ENCODE measurements at places on chromosomes 13 and 19. TPM values are rescaled to one million over a fixed set of nuclear protein-coding genes. Genes with fewer than 3 reads are reported as not detected.

DNA sequence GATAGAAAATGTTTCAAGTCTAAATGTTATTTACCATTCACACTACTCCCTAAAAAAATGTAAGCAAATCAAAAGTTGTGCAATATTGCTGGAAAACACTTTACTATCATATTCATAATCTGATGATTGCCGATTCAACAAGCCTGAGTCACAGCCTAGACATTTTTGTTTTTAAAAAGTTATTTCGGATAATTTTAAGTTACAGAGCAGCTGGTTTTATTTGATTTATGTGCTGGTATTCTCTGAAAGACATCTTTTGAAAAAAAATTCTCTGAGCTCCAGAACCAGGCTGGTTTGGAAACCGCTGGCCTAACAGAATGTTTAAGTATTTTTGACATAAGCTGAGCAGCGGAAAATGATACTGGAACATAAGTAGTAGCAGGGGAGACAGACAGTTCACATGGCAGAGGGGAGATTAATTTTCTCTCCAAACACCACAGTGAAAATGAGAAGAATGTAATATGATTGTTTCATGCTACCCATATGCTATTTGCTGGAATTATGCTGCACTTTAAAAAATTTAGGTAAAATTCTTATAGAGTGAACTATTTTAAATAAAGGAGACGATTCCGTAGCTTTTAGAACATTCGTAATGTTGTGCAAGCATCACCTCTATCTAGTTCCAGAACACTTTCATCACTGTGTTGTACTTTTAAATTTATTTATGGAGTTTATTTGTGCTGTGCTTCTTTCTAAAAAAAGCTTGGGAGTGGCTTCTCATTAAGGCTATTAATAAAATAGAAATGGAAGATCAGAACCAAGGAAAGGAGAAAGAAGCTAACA lies 36.1 kb downstream of the TBC1D4 start:
- H3K27ac ChIP-seq: no peak overlapping the region
- no peak for DNase-seq
- peaks cover 10% of the 10 kb centered on the region for H3K27me3 ChIP-seq
- H3K4me3 ChIP-seq: no peak overlapping the region
- H3K36me3 ChIP-seq: no peaks in the 10 kb centered on the region
- peaks cover 1% of the 10 kb centered on the region for H3K4me1 ChIP-seq

DNA sequence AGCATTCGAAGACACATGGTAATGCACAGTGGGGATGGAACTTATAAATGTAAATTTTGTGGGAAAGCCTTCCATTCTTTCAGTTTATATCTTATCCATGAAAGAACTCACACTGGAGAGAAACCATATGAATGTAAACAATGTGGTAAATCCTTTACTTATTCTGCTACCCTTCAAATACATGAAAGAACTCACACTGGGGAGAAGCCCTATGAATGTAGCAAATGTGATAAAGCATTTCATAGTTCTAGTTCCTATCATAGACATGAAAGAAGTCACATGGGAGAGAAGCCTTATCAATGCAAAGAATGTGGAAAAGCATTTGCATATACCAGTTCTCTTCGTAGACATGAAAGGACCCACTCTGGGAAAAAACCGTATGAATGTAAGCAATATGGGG lies 16.2 kb upstream of the ZNF763 start:
- no peak overlapping the region for H3K4me3 ChIP-seq
- no peak for DNase-seq
- H3K27ac ChIP-seq: no peak overlapping the region
- no peaks in the 10 kb centered on the region for H3K4me1 ChIP-seq
- H3K27me3 ChIP-seq: no peaks in the 10 kb centered on the region
- H3K36me3 ChIP-seq: peaks cover 94% of the 10 kb centered on the region

GRCh38 chr19:12085074-12085818 lies 20.7 kb downstream of the ZNF844 start:
- peaks cover 2% of the 10 kb centered on the region for H3K4me1 ChIP-seq
- no peak for DNase-seq
- no peak overlapping the region for H3K4me3 ChIP-seq
- no peak overlapping the region for H3K27ac ChIP-seq

GRCh38 chr13:112679381-112679780 lies 10.5 kb upstream of the ATP11A start:
- no peaks in the 10 kb centered on the region for H3K4me1 ChIP-seq
- H3K27ac ChIP-seq: no peak overlapping the region
- no peak overlapping the region for H3K4me3 ChIP-seq
- DNase-seq: no peak
- H3K27me3 ChIP-seq: peaks cover 14% of the 10 kb centered on the region

DNA sequence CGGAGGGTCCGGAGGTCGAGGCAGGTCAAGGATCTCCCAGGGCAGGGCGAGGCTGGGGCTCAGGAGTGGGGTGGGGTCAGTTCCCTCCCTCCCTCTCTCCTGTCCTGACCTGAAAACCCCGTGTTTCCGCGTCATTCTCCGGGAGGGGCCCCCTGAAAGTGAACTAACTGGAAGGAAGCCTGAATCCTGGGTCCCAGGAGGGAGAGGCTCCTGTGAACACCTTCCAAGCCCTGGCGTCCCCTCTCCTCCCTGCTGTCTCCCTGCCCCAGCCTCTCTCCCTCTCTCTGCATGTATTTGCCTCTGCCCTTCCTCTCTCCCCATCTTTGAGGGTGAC lies 741 bp upstream of the CADM4 start:
- peak overlapping the region; percentile 75 for H3K4me3 ChIP-seq
- peaks cover 45% of the 10 kb centered on the region for H3K27me3 ChIP-seq
- no peaks in the 10 kb centered on the region for H3K36me3 ChIP-seq
- peaks cover 10% of the 10 kb centered on the region for H3K4me1 ChIP-seq
- peak overlapping the region; percentile 26 for H3K27ac ChIP-seq

- H3K36me3 ChIP-seq: no peaks in the 10 kb centered on the region
- peaks cover 10% of the 10 kb centered on the region for H3K4me1 ChIP-seq
- DNase-seq: peak; percentile 80
- H3K4me3 ChIP-seq: peak overlapping the region; percentile 81
- peaks cover 26% of the 10 kb centered on the region for H3K27me3 ChIP-seq
- H3K27ac ChIP-seq: no peak overlapping the region
Observed at GRCh38 chr19:15222738-15223648, 9.3 kb downstream of the EPHX3 start.

DNA sequence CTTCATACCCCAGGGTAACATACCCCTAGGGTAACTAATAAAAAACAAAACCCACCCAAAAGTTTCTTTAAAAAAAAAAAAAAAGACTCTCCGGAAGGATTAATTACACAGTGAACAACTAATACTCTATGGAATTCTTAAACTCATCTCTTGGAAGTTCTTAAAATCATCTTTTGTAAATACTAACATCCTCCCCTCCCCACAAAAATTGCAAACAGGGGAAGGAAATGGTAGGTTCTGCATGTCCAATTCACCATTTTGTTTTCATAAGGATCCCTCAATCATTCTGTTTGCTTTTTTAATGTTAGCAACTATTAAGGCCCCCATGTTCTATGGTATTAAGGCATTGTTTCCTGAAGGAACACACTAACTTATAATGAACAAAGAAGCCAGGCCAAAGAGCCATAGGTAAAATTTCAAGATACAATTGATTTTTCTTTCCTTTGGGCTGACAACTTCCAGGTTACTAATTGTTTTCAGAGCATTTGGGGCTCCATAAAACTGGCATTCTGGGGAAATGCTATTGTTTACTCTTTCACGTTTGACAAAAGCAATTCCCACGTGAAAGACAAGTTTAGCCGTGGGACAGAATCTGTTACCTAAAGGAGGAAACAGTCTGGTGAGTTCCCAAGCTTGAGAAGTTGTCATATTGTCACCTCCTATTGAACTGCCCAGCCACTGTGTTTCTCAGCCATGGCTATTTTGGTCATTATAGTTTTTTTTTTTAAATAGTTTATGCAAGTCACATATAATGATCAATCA lies 107.0 kb downstream of the FLT1 start:
- H3K4me1 ChIP-seq: peaks cover 2% of the 10 kb centered on the region
- DNase-seq: no peak
- no peak overlapping the region for H3K27ac ChIP-seq
- H3K36me3 ChIP-seq: no peaks in the 10 kb centered on the region
- H3K27me3 ChIP-seq: peaks cover 4% of the 10 kb centered on the region
- H3K4me3 ChIP-seq: no peak overlapping the region

DNA sequence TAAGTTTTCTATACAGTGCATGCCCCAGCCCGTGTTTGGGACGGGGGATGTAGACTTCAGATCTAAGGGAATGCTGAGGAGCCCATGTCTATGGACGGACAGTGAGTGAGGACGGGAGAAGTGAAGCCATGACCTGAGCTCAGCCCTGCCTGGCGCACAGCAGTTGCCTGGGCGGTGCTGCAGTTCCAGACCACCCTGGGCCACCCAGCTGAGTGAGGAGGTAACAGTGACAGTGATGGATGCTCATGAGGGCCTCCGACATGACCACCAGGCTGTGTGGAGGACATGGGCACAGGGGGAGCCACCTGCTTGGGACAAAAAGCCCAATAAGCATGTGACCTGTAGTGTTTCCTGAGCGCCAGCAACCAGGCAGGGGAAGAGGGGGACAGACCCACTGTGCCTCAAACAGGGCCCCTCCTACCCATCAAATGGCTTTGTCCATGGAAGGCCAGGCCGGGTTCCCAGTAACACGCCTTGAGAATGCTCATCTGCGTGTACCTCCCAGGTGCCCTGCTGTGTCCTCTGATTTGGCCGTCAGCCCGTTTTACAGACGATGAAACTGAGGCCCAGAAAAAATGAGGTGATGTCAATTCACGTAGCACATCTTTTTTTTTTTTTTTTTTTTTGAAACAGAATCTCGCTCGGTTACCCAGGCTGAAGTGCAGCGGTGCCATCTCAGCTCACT lies 22.6 kb downstream of the NOSIP start:
- H3K27me3 ChIP-seq: no peaks in the 10 kb centered on the region
- H3K27ac ChIP-seq: peak overlapping the region; percentile 77
- peaks cover 30% of the 10 kb centered on the region for H3K36me3 ChIP-seq
- H3K4me3 ChIP-seq: peak overlapping the region; percentile 80

GRCh38 chr19:39858541-39858940 lies 12.4 kb upstream of the FBL start:
- no peaks in the 10 kb centered on the region for H3K4me1 ChIP-seq
- DNase-seq: no peak
- H3K27ac ChIP-seq: no peak overlapping the region
- no peak overlapping the region for H3K4me3 ChIP-seq

DNA sequence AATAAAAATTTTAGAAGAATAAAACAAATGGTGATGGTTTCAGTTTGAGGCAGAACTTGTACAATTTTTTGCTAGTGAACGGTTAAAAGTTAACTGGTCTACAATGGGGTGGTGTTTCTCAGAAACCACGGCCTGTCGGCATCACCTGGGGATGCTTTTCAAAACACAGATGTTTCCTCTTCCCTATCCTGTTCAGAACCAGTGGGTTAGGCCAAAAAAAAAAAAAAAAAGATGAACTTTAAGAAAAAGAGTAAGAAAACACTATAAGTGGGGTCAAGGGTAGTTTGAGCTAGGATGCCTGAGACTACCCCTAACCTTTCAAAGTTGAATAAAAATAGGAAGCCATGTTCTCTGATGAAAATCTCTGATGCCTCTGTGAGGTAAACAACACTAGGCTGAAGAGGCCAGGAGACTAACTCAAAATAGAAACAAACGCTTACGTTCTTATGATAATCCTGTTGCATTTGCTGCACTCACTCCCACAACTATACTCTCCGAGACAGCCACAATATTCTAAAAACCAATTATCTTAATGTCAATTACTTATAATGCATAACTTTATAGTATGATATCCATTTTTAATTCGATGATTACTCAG lies 3.3 kb downstream of the MTIF3 start:
- peaks cover 12% of the 10 kb centered on the region for H3K36me3 ChIP-seq
- peak overlapping the region; percentile 93 for H3K27ac ChIP-seq
- peaks cover 2% of the 10 kb centered on the region for H3K27me3 ChIP-seq
- H3K4me3 ChIP-seq: peak overlapping the region; percentile 78
- no peak for DNase-seq

- peaks cover 20% of the 10 kb centered on the region for H3K4me1 ChIP-seq
- H3K27ac ChIP-seq: peak overlapping the region; percentile 34
- no peaks in the 10 kb centered on the region for H3K27me3 ChIP-seq
- DNase-seq: no peak
- peaks cover 15% of the 10 kb centered on the region for H3K36me3 ChIP-seq
Observed at GRCh38 chr19:16160943-16161560, 12.3 kb downstream of the CIB3 start.

GRCh38 chr19:56764196-56764695 lies 76.3 kb downstream of the PEG3 start:
- H3K4me1 ChIP-seq: peaks cover 5% of the 10 kb centered on the region
- no peak for DNase-seq
- peaks cover 5% of the 10 kb centered on the region for H3K36me3 ChIP-seq
- no peak overlapping the region for H3K27ac ChIP-seq

- H3K27me3 ChIP-seq: no peaks in the 10 kb centered on the region
- peak overlapping the region; percentile 88 for H3K27ac ChIP-seq
- H3K4me3 ChIP-seq: peak overlapping the region; percentile 85
- DNase-seq: peak; percentile 92
- H3K4me1 ChIP-seq: peaks cover 33% of the 10 kb centered on the region
Observed at GRCh38 chr13:27171827-27172494, 350 bp upstream of the USP12 start.

DNA sequence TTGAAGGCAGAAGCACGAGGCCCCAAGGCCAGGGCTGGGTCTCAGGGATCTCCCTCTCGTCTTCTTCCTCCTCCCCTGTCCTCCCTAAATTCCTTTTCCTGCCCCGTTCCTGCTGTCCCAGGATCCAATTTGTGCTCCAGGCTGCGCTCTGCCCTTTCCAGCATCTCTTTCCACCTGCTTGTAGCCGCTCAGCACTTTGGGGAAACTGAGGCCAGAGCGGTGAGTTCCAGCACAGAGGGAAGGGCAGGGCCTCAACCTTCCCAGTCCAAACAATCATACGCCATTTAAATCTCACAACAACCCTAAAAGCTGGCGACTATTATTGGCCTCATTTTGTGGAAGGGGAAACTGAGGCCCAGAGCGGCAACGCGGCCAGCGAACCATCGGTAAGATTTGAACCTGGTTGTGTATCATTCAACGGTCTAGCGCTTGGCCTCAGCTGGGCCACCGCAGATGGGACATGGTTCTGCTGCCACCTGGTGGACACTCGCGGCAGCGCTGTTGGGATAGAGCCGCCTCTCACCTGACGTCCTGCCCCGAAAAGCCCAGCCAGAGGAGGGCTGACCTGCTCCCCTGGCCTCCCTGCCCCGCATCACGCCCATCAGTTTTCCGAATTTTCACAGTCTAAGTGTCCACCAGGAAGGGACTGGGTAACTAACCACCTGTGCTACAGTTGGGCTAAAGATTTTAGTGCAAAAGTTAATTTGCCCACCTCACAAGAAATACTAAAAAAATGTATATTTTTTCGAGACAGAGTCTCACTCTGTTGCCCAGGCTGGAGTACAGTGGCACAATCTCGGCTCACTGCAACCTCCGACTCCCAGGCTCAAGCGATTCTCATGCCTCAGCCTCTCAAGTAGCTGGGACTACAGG lies 4.2 kb upstream of the RPL18A start:
- H3K4me3 ChIP-seq: no peak overlapping the region
- peaks cover 11% of the 10 kb centered on the region for H3K36me3 ChIP-seq
- DNase-seq: peak; percentile 95
- H3K27me3 ChIP-seq: no peaks in the 10 kb centered on the region
- peak overlapping the region; percentile 52 for H3K27ac ChIP-seq

The FFAR2 gene
- total RNA-seq: not detected

The PSG6 gene
- not detected for total RNA-seq

The CD33 gene
- total RNA-seq: 10.6 TPM

The CEACAM21 gene
- 75.4 TPM for total RNA-seq

Measured in activated naive CD8-positive, alpha-beta T cell treated with anti-CD3 and anti-CD28 coated beads, Interleukin-2, amount 10 ng/mL, durations not matched to agents 7 days and 5 days (primary cell).